Transverse colon (tissue), 4 donors: ENCODE measurements at places on chromosomes 13 and 19. TPM values are rescaled to one million over a fixed set of nuclear protein-coding genes. Genes with fewer than 3 reads are reported as not detected.

Gene CPAMD8
- 20.9 TPM for total RNA-seq

Gene IL11
- not detected for total RNA-seq

Gene OR7A5
- not detected for total RNA-seq

DNA sequence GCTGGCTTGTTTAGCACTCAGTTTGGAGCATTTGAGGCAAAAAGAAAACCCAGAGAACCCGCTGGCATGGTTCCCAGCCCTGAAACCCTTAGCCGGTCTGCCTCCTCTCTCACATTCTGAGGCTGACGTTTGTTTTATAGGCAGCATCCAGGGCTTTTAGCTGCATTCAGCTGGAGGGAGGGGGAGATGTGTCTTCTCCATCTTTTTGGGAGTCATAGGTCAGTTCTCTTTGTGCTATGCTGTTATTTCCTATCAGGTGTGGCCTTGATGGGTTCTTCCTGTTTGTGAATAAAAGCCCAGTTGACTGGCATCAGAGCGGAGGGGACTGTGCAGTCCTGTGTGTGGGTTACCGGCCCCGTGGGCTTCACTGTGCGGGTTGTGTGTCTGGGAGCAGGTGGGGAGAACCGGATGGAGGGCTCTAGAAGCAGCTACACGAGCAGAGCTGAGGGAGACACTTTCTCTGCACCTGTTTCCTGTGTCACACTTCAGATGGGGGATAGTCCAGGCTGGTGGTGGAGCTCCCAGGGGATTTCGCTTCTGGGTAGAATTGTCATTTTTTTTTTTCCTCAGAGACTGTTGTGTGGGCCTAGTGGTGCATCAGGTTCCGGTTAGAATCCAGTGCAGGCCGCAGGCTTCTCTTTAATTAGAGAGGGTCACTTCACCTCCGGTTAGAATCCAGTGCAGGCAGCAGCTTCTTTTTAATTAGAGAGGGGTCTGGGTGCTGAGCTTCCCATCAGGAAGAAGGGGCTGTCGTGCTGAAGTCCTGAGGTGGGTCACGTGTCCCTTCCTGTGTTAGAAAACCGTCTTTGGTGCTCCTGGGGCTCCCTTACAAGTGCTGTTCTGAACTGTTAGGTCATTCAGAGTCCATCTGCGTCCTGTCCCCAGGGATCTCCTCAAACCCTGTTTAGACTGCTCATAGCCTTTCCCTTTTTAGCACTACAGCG, 69.6 kb downstream of the ARHGEF7 start:
- peak; percentile 36 for DNase-seq

GRCh38 chr19:55015126-55015525, 22.9 kb downstream of the GP6 start:
- DNase-seq: no peak

DNA sequence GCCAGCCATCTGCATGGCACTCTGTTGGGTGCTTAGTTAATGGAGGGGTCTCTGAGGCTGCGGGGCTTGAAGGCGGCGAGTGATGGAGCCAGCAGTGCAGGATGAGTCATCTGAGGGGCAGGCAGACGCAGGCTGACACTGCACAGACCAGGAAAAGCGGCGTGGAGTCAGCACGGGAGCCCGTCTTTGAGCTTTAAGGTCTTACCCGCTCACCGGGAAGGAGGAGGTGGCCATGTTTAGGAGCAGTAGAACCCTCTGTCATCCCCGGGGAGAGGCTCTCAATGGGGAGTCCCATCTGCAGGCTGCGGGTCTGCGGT, 13.1 kb downstream of the NAXD start:
- DNase-seq: peak; percentile 33

GRCh38 chr13:107254392-107254791, 686.5 kb upstream of the ARGLU1 start:
- DNase-seq: no peak

DNA sequence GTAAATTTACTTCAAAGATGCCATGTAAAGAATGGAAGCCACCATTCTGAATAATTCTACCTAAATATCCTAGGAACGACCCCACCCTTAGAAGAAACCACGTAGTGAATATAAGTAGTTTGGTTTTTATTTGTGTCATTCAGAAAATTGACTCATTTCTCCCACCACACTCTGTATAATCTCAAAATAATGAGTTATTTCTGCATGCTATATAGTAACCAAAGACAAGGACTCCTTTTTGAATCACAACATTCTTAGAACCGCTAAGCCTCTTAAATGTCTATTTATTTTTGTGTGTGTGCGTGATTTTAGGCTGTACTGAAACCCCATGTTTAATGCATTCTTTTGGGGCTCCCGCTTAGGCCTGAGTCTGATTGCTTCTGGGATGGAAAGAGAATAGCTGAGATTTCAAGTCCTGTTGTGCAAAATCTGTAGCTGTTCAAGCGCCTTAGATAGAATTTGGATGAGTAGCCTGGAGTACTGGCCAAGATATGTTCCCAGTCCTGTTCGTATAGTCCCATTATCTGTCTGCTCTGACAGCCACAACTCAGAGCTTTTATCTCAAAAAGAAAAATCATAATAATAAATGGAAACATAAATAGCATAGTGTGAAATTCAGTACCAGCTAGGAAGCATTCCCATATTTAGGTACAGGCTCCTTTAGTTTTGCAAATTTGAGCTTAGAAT, 532.4 kb upstream of the NBEA start:
- no peak for DNase-seq

GRCh38 chr13:24887759-24888158, 123.8 kb downstream of the RNF17 start:
- DNase-seq: no peak

GRCh38 chr13:85223883-85224656, 575.1 kb downstream of the SLITRK6 start:
- no peak for DNase-seq

DNA sequence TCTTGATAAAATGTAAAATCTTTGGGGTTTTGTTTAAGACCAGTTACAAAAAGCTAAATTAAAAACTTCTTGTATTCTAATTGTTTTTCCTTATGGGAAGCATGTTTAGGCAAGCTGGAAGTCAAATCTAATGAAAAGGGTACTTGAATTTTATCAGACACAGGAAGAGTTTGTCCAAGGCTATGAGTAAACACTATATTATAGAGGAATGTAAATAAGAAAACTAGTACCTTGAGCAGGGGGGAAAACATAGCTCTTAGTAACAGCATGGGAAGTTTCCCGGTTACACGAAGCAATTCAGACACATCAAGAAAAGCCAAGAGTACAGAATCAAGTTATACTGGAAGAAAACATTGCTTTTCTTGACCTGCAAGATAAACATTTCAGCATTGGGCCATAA, 19.8 kb upstream of the ZNF780A start:
- no peak for DNase-seq

DNA sequence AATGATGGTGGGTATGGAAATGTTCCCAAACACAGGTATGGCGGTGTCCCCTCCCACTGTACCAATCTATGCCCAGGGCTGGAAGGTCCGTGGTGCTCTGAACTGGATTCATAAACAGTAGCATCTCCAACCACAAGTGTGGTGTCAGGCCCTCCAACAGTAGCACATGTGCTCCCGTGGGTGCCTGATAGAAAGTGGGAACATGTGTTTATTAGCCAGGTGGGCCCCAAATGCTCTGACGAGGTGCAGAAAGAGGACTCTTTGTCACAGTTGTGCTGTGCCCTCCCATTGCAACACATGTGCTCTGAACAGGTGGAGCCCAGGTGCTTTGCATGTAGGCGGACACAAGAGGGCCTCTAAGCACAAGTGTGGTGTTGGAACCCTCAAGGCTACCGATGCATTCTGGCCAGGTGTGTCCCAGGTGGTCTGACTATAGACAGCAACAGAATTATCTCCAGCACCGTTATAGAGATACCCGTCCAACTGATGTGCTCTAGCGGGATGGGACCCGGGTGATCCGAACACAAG, 75.4 kb upstream of the ZNF30 start:
- DNase-seq: no peak

DNA sequence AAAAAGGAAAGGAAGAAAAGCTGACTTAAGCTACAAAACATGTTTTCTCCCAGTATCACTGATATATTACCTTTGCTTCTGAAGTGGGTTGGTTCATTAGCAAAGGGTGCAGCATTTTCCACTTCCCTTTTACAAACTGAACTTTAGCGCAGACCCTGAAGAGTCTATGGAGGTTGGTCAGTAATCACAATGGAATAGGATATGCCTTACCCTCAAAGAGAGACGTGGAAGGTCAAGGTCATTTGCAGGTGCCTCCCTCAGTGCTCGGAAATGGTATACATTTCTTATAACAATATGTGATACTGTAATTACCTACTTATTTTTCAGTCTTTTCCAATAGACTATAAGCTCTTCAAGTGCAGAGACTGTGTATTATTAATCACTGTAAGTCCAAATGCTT, 21.9 kb upstream of the MED4 start:
- DNase-seq: no peak

GRCh38 chr13:56299650-56300049, 841.1 kb upstream of the PRR20A start:
- DNase-seq: no peak

DNA sequence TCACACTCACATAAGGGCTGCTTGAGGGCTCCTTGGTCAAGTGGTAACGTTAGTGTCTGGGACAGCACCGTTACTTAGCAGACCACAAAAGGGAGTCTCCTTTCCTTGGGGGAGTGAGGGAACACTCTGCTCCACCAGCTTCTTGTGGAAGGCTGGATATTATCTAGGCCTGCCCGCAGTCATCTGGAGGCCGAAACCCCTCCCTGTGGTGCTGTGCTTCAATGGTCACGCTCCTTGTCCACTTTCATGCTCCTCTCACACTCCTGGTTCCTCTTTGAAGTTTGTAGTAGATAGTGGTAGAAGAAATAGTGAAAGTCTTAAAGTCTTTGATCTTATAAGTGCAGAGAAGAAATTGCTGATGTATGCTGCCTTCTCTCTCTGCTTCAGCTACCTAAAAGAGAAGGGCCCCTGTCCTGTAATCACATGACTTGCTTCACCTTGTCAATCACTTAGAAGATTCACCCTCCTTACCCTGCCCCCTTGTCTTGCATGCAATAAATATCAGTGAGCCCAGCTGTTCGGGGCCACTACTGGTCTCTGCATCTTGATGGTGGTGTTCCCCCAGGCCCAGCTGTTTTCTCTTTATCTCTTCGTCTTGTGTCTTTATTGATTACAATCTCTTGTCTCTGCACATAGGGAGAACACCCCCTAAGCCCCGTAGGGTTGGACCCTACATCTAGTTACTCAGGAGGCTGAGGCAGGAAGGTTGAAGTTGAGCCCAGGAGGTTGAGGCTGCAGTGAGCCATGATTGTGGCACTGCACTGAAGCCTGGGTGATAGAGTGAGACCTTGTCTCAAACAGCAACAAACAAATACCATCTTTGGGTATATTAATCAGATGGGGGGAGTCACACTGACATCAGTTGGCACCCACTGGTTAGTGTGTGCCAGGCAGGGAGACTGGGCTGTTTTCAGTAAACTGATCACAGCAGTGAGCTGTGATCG, 11.6 kb upstream of the MZF1 start:
- no peak for DNase-seq
